ENCODE measurements at places on chromosomes 16 and 17. TPM values are rescaled to one million over a fixed set of nuclear protein-coding genes. Genes with fewer than 3 reads are reported as not detected.
A peak's percentile ranks its signal among the peaks of the same experiment; 100 is the strongest.

GRCh38 chr17:32915245-32915644 is 12.7 kb upstream of the TMEM98 start:
- DNase-seq = no peak

DNA sequence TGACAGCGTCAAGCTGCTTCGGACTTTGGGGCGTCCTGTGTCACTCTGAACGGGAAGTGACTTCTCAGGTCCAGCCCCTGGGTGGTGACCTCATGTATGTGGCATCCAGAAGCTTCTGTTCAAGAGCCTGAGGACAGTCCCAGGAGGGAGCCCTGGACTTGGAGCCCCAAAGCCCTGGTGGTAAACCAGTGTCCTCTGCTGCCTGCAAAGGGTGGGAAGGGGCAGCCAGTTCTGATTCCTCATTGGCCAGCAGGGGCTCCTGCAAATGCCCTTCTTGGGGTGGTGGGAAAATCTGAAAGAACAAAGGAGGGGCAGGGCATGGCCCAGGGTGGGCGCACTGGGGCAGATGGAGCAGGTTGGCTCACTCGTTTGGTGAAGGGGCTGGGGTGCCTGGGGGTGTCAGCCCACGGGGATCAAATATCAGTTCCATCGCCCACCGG is 1.6 kb downstream of the OSGIN1 start:
- DNase-seq = peak; percentile 76

- DNase-seq = no peak
Measured at GRCh38 chr17:82915757-82916027, 75.9 kb upstream of the ZNF750 start.

- no peak for DNase-seq
Measured at GRCh38 chr17:39600288-39600996, 7.3 kb downstream of the NEUROD2 start.

DNA sequence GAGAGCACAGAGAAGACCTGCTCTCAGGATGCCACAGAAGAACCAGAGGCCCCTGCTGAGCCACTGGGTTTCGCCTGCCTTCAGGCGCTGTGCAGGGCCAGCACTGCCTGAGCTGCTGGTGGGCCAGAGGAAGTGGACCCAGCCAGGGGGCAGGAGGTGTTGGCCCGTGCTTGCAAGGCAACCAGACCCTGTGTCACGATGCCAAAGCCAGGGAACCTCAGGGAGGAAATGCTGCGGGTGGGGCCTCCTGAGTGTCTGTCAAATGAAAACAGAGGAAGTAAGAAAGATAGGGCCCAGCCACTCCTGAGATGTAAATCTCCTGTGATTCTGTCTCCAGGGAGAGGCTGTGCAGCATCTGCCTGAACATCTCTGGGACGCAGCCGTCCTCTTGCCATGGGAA is 58.1 kb upstream of the ADORA2B start:
- DNase-seq = no peak

GRCh38 chr16:89423681-89424260 is 66.6 kb downstream of the ANKRD11 start:
- DNase-seq = no peak

- DNase-seq = peak; percentile 52
Measured at GRCh38 chr17:17388657-17389496, 85.7 kb downstream of the NT5M start.

DNA sequence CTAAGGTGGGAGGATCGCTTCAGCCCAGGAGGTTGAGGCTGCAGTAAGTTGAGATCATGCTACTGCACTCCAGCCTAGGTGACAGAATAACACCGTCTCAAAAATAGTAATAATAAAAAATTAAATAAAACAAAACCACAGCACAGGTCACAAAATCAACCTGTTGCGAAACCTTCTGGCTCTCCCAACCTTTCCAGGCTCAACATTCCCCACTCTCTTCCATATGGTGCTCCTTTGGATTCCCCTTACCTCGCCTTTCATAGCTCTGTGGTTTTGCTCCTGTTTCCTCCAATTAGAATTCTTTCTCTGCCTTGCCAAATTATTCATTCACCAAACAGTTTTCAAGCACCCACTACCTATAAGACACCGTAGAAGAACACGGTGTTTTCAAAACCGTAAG is 4.7 kb downstream of the ZDHHC7 start:
- no peak for DNase-seq

- DNase-seq = no peak
Measured at GRCh38 chr17:79732254-79732653, 1.5 kb downstream of the ENPP7 start.

GRCh38 chr17:59377410-59377809 is 46.0 kb downstream of the YPEL2 start:
- DNase-seq = peak; percentile 65

GRCh38 chr16:84989749-84990620 is 21.4 kb downstream of the ZDHHC7 start:
- no peak for DNase-seq

DNA sequence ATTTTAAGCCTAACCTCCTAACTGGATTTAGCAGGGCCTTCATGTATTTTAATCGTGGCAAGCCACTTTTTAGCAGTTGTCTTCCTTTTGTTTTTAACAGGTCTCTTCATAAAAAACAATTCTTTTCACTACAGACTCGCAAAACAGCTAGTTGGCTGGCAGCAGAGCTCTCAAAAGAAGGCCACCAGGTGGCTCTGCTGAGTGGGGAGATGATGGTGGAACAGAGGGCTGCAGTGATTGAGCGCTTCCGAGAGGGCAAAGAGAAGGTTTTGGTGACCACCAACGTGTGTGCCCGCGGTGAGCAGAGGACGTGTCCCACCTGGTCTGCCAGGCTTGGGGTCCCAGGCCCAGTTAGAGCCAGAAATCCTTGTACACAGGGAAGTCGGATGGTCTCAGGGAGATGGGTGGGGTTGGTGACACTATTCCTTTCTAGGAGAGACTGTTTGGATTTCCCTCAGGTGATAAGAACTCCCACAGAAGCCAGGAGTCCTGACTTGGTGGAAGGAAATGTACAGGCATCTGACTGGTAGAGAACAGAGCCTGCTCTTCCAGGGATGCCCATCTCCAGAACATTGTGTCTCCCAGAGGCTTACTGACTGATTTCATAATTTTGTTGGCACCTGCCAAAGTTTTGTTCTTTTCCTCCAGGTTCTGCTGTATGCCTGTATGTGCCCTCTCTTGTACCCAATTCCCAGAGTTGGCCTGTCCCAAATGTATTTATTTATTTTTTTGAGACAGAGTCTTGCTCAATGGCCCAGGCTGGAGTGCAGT is 14.9 kb upstream of the DDX19A start:
- no peak for DNase-seq

GRCh38 chr16:53922807-53923571 is 219.0 kb downstream of the FTO start:
- DNase-seq = no peak

The CHST4 gene
- total RNA-seq = 0.17 TPM

The CCDC40 gene
- 5.7 TPM for total RNA-seq

The TP53TG3 gene
- total RNA-seq = 1.1 TPM

The FBXL16 gene
- total RNA-seq = not detected

Data from LHCN-M2 (cell line).